ENCODE measurements at places on chromosomes 6 and 20. TPM values are rescaled to one million over a fixed set of nuclear protein-coding genes. Genes with fewer than 3 reads are reported as not detected.

The SASH1 gene
- 40.5 TPM for total RNA-seq

GRCh38 chr6:155341130-155341828 lies 27.0 kb upstream of the TFB1M start:
- no peak for DNase-seq

DNA sequence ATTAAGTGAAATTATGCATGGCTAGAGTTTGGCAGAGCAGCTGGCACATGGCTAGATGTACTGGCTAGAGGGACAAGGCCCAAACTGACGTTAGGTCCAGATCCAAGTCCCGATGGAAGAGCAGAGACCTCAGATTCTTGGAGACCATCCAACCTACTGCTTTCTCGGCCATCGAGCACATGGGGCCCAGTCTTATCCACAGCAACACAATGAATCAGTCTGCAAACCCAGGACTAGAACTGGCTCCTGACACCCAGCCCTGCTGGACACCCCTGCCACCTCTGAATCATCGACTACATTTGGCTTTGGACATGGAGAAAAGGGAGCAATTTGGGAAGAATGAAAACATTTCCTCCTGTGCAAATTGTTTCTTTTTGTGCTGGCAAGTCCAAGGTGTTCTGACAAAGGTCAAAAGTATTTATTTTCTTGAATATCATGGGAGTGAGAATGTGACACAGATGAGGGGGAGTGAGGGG lies 23.9 kb upstream of the YWHAB start:
- peak; percentile 74 for DNase-seq

The ADGRG6 gene
- total RNA-seq = 12.6 TPM

DNA sequence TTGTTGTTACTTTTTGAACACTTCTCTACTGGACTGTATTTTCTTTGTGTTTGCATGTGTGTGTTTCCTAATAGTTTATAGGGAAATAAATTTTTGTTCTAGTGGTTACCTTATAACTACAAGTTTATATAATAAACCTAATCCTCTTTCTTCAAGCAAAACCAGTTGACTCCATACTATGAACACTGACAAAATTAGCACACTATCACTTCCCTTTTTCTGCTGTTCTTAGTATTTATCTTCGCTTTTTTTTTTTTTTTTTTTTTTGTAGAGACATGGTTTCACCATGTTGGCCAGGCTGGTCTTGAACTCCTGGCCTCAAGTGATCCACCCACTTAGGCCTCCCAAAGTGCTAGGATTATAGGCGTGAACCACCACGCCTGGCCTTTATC lies 25.0 kb upstream of the C6orf62 start:
- no peak for DNase-seq

DNA sequence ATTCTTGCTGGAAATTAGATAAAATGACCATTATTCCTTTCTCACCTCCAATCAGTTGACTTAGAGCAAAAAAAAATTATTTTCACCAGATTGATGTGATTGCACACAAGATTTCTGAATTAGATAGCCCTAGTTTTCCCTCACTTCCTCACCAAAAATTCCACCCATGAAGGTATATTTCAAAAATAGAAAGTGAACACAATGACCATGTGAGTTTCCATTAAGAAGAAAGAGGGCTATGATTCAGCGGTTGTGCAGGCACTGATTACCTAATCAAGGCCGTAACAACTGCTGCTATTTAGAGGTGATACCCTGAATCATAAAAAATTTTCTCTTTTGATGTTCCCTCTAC lies 19.5 kb upstream of the RALGAPA2 start:
- DNase-seq = no peak

DNA sequence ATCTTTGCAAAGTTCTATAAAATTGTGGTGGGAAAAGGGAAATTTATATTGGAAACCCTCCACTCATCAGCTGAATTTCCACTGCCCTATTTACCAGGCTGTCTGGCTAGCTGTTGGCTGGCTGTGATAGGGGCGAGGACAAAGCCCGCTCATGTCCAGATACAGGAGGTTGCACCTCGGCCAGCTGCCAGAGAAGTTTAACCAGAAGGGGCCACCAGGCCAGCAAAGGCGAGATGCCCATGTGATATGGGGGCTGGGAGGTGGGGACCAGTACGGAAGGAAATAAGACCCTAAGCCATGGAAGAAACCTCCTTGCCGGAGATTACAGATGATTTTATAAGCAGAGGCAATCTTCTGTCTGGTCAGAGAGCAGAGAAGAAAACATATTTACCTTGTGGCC lies 143.8 kb downstream of the FNDC1 start:
- no peak for DNase-seq

DNA sequence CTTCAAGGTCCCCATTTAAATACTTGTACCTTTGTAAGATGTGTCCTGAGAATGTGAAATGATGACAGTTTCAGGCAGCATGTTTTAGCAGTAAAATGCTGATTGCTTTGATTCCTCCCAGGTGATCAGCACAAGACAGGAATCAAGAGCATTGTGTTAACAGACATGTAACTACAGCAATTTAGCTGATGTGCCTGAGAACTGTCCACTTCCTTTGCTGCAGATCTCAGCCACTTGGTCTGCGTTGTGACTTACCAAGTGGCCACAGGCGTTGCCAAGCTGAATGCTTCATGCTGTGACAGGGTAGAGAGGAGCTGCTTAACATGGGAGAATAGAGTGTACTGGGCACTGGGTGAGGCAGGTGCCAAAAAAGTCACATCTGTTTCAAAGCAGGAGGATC lies 767.0 kb upstream of the POU3F2 start:
- DNase-seq = no peak

DNA sequence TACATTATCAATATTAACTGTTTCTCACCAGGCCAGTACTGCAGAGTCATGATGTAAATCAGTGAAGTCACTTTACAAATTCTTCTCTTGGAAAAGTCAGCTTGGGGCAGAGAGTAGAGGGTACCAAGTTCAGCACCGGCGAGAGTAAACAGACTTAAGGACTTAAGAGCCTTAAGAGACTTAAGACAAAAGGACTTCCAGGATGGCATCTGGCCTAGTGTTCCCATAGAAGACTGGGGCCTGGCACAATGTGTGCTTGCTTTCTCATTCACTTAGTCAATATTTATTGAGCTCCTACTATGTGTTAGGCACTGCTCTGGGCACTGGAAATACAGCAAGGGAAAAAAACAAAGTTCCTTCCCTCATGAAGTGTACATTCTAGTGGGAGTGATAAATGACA lies 1.4 kb upstream of the SNPH start:
- DNase-seq = no peak

- DNase-seq = no peak
Observed at GRCh38 chr6:100622907-100623692, 158.4 kb upstream of the SIM1 start.

DNA sequence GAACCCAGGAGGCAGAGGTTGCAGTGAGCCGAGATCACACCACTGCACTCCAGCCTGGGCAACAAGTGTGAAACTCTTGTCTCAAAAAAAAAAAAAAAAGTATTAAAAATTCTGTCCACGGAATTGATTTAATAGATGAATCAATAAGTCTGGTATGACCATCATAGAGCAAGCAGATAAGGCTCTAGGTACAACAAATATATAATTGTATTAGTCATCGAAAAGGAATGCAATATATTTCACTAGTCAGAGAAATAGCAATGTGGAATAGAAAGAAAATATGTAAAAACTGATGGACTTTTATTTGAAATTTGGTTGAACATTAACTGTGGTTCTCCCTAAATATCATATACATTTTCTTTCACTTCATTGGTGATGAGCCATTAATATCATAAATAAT lies 476.8 kb upstream of the AGPAT4 start:
- no peak for DNase-seq

GRCh38 chr6:127950566-127951145 lies 49.8 kb upstream of the THEMIS start:
- no peak for DNase-seq

The EEF1A2 gene
- 4.6 TPM for total RNA-seq

DNA sequence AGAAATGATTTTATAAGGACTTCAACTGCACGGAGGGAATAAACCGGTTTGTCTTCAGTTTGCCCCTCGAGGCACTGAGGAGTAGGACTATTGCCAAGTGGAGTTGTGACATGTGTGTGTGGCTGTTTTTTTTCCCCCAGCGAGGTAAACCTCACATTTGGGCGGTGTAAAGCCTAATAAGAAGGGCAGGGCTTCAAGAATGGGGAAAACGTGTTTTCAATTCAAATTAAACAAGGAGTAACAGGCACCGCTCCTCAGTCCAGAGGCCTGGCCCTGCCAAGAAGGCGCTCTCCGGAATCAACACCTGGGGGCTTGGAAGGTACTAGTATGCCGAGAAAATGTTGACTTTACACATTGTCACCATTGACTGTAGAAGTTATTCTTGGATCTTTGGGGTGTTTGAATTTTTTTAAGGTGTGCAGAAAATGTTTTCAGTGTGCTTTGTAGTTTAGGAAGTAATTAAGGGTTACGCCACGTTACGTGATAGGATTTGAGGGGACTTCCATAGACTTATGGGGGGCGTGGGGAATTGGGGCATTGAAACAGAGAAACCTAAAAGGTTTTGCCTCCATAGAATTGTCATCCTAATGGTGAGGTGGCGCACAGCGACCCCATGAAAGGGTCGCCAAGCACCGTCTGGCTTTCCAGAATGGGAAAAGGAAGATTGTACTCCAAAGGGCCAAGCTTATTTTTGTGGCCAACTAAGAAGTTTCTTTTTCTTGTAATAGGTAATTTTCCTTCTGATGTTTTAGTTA lies 791 bp downstream of the ADGRG6 start:
- DNase-seq = no peak

The NKX2-2 gene
- total RNA-seq = not detected

The SLC17A2 gene
- not detected for total RNA-seq

The IL20RA gene
- total RNA-seq = 1.5 TPM

DNA sequence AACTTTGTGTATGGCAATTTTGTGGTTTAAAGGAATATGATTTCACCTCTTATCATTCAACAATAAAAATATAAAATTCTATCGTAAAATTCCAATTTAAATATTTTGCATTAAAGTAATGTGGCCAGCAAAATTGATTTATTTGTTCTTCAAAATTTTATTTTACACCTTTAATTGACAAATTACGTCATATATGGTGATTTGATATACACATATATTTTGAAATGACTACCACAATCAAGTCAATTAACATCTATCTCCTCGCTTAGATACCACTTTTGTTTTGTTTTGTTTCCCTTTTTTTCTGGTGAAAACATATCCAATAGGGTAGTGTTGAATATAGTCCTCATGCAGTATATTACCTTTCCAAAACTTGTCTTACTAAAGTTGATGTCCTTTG lies 467.6 kb upstream of the HS3ST5 start:
- DNase-seq = no peak

DNA sequence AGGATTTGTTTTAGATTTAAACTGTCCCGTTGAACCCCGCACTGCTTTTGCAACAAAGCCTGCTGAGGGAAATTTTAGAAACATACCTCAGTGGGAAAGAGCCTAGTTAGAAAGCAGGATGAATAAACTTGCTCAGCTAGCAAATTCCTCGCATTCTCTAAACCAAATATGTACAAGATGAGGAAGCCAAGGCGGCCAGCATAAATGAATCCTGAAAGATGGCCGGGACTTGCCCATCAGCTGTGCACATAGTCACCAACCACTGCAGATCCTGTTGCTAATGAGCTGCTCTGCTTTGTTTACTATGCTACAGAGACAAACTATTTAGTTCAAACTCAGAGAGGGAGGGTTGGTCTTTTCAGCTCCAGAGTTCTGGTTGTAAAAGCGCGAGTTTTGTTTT lies 49.0 kb downstream of the TMEM170B start:
- no peak for DNase-seq

DNA sequence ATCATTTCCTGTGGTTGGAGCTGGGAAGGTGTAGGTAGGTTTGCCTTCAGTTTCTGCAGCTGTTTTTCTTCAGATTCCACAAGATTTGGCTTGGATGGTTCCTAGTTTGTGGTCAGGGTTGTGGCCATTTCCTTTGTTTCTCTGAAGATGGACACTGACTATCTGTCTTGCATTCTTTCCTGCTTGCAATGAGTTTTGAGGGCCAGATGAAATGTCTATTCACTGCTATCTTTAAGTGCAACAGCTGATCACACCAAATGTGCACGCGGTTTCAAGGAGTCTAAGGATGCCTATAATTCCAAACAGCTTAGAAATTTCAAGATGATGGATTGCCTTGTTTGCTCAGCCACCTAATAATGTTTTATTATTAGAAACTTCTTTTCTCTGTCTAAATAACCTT lies 28.4 kb downstream of the IL20RA start:
- DNase-seq = no peak

GRCh38 chr6:111980143-111980542 lies 73.8 kb upstream of the CCN6 start:
- DNase-seq = no peak

- DNase-seq = no peak
Observed at GRCh38 chr6:151310852-151311767, 71.3 kb downstream of the AKAP12 start.

DNA sequence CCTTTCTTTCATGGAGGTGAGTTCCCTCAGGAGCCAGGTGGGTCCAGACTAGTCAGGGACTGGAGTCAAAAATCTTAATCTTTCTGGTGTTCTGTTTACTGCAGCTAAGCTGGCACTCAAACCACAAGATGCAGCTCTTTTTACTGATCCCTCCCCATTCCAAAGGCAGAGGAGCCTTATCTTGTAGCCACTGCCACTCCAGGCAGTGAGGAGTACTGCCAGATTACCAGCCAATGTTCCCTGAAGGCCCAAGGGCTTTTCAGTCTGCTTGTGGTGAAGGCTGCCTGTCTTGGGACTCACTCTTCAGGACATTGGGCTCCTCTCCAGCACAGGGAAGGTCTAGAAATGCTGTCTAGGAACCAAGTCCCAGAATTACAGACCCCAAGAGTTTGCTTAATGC lies 490.4 kb upstream of the ADGRB3 start:
- no peak for DNase-seq

The TRIM40 gene
- total RNA-seq = not detected

DNA sequence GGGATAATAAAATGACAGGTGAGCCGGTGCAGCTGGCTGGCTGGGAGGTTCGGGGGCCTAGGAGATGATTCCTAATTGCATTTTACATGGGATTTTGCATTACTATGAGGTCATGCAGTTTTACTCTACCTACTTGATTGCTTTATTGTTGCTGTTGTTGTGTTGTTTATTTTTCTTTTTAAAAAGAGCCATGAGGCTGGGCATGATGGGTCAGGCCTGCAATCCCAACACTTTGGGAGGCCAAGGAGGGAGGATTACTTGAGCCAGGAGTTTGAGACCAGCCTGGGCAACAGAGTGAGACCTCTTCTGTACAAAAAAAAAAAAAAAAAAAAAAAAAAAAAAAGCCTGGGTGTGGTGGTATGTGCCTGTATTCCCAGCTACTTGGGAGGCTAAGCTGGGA lies 104.8 kb downstream of the GJA1 start:
- no peak for DNase-seq

Measured in sigmoid colon (tissue), 7 donors.